NCI-H524 (cell line): ENCODE measurements at places on chromosomes 4 and X.

- DNase-seq, result no peak
Measured at GRCh38 chr4:105068516-105068915, 78.2 kb upstream of the TET2 start.

DNA sequence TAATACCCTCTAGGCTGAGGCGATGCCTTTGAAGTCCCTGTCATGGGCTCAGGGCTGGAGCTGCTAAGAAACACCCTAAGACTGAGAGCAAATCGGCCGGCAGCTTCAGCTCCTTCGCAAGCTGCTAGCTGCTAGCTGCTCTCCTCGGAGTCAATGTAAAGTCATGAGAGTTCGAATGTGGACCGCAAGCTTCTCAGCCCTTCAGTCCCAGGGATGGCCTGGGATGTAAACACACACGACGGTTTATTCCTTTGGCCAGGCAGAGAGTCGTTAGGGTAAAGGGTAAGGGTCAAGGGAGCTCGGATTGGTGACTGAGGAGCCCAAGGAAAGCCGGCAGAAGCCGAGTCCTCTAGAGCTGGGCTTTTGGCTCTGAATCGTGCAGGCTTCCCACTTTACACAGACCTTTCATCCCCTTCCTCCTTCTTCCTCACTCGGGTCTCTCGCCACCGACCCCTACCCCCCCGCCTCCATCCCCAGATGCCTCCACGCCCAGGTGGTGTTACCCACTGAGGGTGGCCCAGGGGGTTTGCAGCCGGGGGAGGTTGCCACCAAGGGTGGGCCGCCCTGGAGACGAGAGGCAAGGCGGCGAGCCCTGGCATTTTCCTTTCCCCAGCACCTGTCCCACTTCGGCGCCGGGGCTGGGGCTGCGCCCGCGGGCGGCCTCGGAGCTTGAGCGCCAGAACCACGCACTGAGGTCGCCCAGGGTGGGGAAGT, 3.1 kb upstream of the BCORL1 start:
- DNase-seq, result no peak

- no peak for DNase-seq
Measured at GRCh38 chr4:1872870-1873269, 1.7 kb downstream of the NSD2 start.

DNA sequence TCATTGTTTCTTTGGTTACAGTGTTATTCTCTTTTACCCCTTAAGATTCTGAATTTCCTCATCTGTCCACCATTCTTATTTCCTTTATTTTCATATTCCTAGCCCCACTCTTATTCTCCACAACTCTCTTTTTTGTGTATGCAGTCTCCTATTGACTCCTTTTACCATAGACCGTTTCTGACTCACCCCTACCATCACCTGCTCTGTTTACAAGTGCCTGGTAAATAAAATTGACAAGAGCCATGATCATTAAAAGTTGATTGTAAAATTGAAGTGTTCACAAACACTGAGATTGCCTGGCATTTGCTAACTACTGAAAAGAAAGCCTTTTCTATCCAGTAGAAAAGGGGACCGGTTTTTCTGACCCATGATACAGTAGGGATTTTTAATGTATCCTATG, 54.4 kb downstream of the MRPL1 start:
- DNase-seq, result no peak

DNA sequence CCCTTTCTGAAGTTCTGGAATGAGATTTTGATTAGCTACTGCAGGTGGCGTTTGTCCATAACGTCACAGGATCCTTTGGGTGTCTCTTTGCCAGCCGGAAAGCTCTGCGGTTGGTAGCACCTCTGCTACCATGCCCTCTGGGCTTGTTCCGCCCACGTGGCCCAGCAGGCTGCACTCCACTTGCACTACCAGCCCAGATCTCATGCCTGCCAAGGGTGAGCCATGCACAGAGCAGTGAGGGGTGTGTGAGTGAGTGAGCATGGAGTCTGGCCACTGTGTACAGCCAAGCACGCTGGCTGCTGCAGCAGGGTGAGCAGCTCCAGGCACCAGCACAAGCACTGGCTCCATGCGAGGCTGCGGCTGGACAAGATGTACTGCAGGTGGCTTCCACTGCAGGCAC, 6.6 kb upstream of the HNRNPD start:
- no peak for DNase-seq

DNA sequence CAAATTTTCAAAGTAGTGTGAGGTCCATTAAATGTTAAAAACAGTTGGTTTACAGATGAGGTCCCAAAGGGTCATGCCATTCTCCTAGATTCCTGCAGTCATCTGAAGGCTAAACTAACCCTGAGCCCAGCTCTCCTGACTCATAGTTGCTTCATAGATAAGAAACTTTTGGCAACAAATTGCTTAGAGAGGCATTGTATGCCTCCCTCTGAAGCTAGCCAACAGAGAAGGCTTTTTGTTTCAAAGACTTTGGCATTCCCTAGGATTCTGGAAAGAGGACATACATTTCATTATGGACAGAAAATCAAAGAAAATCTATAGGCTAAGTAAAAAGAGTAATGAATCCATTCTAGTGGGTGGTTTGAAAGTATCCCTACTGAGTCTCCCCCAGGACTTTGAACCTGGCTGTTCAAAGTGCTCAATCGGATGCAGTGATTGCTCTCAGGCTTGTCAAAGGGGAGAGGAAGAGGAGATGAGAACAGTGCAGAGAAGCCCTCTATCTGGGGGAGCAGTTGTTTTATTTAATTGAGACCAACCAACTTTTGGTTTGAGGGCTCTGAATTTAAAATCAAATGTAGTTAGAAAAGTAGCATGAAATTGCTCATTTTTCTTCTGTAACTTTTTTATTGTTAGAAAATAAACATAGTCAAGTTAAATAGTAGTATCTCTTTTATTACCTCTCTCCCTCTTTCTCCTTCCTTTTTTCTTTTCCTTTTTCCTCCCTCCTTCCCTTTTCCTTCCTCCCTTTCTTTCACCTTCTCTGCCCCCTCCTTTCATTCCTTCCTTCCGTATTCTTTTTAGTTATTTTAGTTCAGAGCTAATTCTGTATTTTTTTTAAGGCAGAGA, 72.3 kb upstream of the ZNF518B start:
- DNase-seq, result no peak

GRCh38 chr4:12852338-12853307, 631.5 kb downstream of the RAB28 start:
- peak; percentile 76 for DNase-seq

GRCh38 chr4:16844816-16845586, 53.4 kb downstream of the LDB2 start:
- DNase-seq, result no peak

DNA sequence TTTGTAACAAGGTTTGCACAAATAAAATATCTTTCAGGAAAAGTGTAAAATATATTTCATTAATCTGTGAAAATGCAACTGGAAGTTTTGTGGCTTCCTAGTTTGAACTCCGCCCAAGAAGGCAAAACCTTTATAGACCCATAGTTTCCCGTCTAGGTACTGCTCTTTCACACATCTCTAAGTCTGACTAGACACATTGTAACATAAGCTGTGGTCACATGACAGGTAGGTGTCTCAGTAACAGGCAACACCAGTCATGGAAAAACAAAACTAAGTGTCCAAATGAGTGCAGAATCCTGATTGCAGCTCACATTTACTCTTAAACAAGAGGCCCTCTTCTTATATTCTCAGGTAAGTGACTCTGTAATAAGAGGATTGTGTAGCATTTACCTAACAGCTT, 55.6 kb downstream of the SNCA start:
- no peak for DNase-seq

- DNase-seq, result no peak
Measured at GRCh38 chrX:69045616-69046345, 119.5 kb downstream of the PJA1 start.

- DNase-seq, result no peak
Measured at GRCh38 chr4:68271851-68272357, 26.4 kb upstream of the TMPRSS11B start.

GRCh38 chr4:84176016-84176415, 323.1 kb downstream of the NKX6-1 start:
- no peak for DNase-seq

DNA sequence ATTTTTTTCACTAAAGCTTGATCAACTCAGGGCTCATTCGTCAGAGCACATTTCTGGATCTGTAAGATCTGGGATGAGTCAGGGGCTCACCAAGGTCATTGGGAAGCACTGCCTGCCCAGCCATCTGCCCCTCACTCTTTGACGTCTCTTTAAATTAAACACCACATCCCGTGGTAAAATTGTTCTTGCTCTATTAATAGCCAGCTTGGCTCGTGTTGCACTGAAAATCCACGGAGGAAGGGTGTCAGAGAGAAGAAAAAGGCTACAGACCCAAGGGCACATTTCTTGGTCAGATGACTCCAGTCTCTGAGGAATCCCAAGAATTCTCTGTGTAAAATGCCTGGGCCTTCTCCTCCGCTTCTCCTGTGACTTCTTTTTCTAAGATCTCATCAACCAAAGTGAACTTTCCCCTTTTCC, 45.7 kb upstream of the GATB start:
- DNase-seq, result no peak

DNA sequence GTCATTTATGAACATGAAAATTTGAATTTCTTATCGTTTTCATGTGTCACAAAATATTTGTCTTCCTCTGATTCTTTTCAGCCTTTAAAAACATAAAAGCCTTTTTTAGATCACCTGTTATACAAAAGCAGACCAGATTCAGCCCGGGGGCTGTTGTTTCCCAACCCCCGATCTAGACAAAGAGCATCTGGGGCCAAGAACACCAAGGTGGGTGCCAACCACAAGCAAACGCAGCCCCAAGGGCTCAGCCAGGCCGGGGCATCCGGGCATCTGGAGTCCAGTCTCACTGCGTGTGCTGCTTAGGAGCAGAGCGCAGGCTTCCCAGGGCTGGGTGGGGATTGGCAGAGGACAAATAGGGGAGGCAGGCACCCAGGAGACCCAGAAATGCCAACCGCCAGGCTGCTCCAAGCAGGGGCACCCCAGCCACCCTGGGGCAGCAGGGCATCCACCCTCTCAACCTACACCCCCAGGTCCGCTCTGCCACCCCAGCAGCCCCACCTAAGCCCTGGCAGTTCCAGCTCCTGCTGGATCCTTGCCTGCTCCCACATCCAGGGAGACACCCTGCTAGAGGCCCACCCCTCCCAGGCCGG, 78.0 kb downstream of the HMX1 start:
- DNase-seq, result no peak

DNA sequence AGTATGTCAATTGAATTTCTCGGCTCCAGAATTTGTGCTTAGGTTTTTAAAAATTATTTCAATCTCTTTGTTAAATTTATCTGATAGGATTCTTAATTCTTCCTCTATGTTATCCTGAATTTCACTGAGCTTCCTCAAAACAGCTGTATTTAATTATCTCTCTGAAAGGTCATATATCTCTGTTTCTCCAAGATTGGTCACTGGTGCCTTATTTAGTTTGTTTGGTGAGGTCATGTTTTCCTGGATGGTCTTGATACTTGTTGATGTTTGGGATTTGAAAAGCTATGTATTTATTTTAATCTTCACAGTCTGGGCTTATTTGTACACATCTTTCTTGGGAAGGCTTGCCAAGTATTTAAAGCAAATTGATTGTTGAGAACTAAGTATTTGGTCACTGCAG, 24.7 kb upstream of the HERC3 start:
- no peak for DNase-seq

GRCh38 chrX:107050195-107050709, 50.2 kb upstream of the MORC4 start:
- no peak for DNase-seq

GRCh38 chr4:109939190-109939589, 26.5 kb downstream of the EGF start:
- no peak for DNase-seq

- DNase-seq, result no peak
Measured at GRCh38 chr4:20572976-20573375, 127.3 kb upstream of the PACRGL start.

- no peak for DNase-seq
Measured at GRCh38 chrX:25531096-25531495, 515.3 kb upstream of the ARX start.

- DNase-seq, result no peak
Measured at GRCh38 chrX:24378706-24379105, 18.3 kb downstream of the SUPT20HL1 start.

- DNase-seq, result no peak
Measured at GRCh38 chrX:101656817-101657216, 2.8 kb downstream of the ARMCX2 start.

DNA sequence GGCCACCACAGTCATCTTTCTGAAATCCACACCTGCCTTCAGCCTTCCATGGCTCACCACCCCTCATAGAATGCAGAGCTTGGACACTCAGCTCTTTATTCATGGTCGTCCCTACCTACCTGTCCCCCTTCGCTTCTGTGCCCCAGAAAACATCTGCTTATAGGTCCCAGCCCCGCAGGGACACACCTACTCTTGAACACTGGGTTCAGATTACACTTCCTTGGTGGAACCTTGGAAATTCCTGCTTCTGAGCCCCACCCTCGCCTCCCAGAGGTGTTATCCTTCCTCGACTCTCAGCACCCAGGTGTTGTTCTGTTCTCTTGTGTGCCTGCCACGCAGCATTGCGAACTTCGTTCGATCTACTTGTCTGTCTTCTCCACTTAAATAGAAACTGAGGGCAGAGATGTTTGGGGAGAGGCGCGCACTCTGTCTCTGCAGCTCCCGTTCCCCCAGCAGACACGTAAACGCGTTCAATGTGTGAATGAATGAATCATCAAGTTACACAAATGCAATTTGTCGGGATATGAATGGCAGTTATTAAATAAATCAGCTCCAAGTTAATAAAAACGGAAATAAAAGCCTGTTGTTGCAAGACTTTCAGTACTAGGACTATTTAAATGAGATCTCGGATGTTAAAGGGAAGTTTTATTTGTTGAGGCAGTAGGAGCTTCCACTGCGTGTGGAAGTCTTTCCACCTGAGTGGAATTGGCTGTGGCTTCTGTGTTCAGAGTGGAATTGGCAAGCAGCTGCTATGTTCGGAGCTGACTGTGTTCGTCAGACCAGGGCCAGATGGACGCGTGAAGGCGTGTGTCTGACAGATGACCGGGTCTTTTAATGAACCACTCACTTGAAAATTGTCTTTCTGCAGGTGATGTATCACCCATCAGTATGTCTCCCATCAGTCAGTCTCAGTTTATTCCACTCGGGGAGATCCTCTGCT, 95.6 kb downstream of the STOX2 start:
- DNase-seq, result peak; percentile 18

DNA sequence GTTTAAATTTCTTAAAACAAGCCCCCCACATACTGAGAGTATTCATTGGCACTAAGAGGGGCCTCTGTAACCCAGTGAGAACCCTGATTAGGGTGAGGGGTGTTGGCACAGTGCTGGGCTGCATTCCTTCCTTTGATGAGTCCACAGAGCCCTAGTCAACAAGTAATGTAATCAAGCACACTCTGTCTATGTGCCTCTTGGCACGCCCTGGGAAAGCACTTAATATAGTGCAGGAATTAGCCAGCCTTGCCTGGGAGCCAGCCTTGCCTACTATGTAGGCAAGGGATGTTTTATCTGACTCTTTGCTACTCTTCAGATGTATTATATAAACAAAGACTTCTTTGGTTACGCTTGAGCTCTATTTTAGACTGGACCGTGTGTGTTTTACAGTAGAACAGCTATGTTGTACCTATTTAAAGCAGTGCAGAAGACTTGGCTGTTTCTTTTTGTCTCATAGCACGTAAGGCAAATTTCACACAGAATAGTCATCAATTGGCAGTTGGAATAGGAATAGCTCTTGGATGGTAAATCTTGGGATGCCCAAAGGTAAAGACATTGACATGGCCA, 64.3 kb downstream of the FRAS1 start:
- no peak for DNase-seq
